Progenitor cell of endocrine pancreas (in vitro differentiated cells): ENCODE measurements at places on chromosomes 4 and X.

DNA sequence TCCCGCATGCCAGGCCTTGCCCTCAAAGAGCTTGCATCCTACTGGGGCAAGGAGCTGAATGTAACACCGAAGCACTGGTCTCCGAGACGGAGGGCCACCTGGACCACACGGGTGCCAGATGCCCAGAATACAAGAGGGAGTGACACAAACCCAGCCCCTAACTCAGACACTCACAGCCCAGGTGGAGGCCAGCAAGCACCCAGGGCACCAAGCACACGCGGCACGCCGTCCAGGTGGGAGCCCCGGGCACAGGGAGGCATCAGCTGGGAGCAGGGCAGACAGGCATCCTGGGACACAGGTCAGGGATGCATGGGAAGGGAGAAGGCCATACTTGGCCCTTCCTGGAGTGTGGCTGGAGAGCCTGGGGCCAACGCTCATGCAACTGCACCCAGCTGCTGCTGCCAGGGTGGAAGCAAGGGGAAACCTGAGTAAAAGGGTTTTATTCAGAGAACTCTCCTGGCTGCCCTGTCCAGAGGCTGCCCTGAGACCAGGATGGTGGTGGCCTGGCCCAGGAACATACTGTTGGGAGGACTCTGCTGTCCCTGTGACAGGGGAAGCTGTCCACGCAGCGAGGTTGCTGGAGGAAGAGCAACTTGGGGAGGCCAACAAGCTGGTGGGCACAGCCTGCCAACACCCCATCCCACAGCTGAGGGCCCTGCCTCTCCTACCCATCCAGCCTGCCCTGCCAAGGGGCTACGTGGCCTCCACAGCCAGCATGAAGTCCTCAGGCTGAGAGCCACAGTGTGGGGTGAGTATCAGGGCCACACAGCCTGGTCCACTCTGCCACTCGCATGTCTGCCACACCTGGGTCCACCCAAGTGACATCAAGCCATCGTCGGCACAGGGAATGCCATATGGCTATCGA lies 22.2 kb upstream of the PPP2R2C start:
- no peak for DNase-seq

DNA sequence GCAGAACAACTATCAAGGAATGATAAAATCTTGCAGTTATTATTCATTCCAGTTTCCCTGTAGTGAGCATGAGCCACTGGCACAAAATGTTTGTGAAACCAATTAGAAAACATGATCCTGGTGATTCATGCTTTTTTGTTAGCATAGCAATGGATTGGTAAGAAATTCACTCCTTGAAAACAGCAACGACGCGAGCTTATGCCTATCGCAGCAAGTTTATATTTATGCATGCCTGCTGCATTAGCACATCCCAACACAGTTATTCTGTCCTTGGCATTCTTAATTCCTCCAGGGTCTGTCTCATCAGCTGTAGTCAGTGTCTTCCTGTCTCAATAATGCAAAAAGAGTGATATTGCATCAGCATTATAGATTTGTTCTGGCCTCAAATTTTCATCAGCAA lies 975.9 kb downstream of the STIM2 start:
- DNase-seq: no peak

DNA sequence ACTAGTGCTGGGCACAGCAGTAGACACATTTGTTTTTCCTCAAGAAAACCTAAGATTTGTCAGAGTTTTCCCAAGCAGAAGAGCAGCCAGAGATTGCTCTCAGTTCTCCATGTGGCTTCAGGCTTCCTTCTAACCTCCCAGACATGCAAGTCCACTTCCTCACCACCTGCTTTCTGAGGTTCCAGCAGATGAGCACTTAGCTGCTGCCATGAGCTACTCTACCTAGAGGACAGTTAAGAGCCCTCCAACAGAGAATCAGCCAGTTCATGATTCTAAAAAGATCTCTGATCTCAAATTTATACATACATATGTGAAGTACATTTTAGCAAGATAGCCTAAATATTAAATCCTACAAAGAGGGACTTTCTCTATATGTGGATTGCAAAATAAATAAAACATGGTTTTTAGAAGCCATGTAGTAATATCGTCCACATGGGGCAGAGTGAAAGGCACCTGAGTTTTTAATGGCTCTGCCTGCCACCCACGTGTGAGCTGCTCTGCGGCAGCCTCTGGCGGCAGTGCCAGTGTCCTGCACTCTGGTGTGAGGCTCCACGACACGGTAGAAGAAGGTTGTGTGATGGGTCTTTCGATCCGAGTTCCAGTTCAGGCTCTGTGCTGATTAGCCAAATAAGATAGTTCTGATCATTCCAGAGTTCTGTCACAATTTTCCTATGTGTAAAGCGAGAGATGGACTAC lies 10.3 kb downstream of the CYP4V2 start:
- DNase-seq: peak; percentile 25

DNA sequence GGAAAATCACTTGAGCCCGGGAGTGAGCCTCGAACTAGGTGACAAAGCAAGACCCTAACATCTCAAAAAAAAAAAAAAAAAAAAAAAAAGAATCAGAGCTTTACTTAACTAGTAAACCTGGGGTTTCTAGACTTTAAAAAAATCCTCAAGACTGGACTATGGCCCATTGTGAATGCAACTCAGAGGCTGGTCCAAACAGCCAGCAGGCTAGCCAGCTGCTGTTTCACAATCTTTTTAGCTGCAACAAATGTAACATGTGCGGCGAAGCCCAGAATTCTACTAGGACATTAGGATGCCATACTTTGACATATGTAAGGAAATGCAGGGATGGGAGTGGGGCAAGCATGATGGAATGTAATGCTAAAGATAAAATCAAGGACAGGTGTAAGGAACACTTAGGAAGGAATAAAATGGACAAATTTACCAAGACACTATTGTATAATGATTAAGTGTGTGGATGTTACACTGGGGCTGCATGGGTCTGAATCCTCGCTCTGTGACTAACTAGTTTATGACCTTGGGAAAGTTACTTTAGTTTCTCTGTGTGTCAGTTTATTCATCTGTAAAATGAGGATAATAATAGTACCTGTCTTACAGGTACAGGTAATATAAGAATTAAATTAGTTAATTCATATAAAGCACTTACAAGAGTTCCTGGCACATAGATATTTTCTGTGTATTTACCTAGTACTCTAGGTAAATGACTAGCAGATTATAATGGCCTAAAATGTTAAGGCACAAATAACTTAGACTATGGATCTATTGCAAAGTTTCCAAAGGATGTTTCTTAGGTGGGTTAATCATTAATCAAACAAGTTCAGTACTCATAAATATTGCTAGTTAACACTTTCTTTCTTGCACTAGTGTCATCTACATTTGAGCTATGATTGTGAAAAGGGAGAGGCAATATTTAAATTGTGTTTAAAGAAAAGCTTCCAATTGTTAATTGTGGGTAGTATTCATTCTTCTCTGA lies 49.5 kb downstream of the HELQ start:
- DNase-seq: no peak

- no peak for DNase-seq
These were observed 9.5 kb downstream of the CTPS2 start for GRCh38 chrX:16702700-16703599.

GRCh38 chr4:40710484-40711254 lies 39.1 kb upstream of the NSUN7 start:
- no peak for DNase-seq

DNA sequence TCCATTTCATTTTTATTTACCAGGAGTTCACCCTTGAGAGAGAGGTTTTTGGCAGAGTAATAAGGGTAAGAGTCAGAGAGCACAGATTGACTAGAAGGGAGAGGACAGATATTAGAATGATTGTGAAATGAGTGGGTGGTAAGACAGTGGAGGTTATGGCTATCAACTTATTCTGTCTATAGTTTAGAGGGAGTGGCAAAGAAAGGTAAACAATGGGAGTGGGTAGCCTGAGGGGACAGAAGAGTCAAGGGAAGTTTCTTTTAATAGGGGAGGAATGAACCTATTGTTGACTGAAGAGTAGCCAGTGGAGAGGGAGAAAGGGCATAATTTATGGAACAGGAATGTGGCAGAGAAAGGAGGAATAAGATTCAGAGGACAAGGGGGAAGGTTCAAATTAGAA lies 186.5 kb upstream of the NRK start:
- no peak for DNase-seq

- no peak for DNase-seq
These were observed 688.5 kb downstream of the RAPGEF2 start for GRCh38 chr4:159791334-159791733.

- DNase-seq: no peak
These were observed 87.6 kb downstream of the GAB1 start for GRCh38 chr4:143424276-143424675.

GRCh38 chrX:1025413-1025812 lies 187.0 kb downstream of the CRLF2 start:
- DNase-seq: no peak
